ENCODE measurements at places on chromosomes 3 and 15.
A peak's percentile ranks its signal among the peaks of the same experiment; 100 is the strongest.

GRCh38 chr15:68550498-68551295 lies 28.1 kb upstream of the CORO2B start:
- DNase-seq: peak; percentile 78

DNA sequence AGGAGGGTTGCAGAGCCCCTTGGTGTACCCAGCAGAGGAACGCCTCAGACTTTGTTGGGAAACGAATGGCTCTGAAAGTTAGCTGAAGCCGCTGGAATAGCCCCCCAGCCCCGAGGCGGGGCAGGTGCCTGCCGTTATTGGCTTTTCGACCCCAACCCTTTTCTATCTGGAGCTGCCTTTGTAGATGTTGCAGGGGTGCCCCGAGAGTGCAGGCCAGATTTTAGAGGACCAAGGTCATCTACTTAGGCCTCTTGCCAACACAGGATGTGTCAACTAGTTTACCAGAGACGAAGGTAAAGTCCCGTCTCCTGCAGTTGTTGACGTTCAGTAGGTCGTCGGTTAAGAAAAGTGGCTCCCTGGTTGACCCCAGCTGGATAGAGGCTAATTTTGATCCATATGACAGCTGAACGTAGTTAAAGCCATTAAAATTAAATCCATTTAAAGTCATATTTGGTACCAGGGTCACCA lies 579 bp upstream of the UBE3A start:
- DNase-seq: no peak

DNA sequence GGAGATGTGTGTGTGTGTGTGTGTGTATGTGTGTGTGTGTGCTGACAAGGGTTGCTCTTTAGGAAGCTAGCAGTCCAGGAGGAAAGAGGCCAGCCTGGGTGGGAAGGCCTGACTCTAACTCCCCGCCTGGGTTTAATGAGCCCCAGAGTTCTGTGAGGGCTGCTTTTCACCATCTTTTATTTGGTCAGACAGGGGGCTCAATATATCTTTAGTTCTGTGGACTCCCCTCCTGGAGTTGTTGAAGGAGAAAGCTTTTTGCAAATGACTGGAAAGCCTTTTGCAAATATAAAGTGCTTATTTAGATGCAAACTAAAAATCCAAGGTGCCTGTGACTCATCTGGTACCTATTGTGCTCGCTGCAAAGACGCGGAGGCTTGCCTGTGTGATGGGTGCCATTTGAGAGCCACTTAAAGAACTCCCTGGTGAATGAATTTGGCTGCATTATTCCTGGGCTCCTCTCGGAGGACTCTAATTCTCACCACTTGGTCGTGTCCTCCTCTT lies 24.5 kb downstream of the DRD3 start:
- no peak for DNase-seq

GRCh38 chr15:66165856-66166255 lies 87.7 kb downstream of the MEGF11 start:
- no peak for DNase-seq
